ENCODE measurements at places on chromosomes 16 and 17.

DNA sequence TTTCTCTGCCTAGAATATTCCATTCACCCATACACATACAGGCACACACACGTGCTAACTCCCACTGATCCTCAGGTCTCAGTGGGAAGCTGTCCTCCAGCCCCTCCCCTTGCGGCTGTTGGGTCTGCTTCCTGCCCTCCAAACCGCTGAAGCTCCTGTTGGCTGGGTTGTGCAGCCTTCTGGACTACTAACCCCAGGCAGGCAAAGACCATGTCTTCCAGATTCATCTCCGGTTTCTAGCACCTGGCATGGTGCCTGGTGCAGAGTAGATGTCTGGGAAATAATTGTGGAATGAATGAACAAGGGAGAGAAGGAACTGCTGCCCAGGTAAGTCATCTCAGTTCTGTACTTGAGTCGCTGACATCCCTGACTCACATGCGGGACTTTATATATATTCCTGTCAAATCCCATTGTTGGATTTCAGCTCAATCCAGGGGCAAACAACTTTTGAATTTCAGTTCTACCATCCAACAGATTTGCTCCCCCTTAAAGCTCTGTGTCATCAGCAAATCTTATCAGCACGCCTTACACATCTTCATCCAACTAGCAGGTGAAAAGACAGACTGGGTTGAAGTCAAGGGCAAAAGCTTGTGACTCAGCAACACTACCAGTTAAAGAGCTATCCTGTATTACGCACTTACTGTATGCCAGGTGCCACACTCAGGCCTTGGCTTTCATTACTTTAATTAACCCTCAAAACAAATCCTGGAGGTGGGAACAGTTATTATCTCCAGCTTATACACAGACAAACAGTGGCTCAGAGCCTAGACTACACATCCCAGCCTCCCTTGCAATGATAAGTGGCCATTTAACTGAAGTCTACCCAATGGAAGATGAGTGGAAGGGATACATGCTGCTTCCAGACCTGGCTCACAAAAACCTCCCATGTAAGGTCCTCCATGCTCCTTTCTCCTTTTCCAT, 51.1 kb downstream of the SRCIN1 start:
- DNase-seq: no peak

- DNase-seq: no peak
Observed at GRCh38 chr16:55462241-55462640, 16.8 kb upstream of the MMP2 start.

- DNase-seq: no peak
Observed at GRCh38 chr16:66044556-66044955, 321.9 kb upstream of the CDH5 start.

DNA sequence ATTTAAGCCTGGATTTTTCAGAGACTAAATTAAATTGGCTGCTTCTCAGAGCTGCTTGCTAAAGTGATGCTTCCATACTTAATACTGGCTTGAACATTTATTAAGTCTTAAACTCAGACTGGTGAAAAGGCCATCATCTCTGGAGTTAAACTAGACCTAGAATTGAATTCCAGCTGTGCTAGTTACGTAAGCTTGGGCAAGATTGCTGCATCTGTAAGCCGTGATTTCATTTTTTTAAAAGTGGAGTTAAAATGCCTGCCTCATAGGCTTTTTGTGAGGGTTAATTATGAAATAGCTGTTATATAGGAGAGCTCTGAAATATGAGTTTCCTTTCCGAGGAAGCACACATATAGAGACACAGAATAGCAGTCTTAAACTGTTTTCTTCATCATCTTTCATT, 84.7 kb downstream of the VAT1L start:
- no peak for DNase-seq

Data from activated CD4-positive, alpha-beta T cell treated with anti-CD3 and anti-CD28 coated beads for 36 hours (primary cell).